ENCODE measurements at places on chromosomes 6 and 20.

DNA sequence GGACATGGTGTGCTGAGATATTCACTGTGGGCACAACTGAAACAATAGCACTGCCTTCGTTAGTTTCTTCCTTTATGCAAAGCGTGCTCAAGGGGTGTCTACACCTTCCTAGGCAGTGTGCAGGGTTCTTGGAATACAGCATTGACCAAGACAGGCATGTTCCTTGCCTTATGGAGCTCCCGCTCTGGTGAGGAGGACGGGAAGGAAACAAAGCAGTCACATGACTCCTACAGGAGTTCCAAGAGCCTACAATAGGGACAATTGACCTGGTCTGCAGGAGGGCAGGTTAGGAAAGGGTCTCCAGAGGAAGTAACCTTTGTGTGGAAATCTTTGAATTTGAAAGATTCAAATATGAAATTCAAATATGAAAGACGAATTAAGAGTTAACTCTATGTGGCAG lies 25.8 kb upstream of the SIRPB2 start:
- DNase-seq = no peak

DNA sequence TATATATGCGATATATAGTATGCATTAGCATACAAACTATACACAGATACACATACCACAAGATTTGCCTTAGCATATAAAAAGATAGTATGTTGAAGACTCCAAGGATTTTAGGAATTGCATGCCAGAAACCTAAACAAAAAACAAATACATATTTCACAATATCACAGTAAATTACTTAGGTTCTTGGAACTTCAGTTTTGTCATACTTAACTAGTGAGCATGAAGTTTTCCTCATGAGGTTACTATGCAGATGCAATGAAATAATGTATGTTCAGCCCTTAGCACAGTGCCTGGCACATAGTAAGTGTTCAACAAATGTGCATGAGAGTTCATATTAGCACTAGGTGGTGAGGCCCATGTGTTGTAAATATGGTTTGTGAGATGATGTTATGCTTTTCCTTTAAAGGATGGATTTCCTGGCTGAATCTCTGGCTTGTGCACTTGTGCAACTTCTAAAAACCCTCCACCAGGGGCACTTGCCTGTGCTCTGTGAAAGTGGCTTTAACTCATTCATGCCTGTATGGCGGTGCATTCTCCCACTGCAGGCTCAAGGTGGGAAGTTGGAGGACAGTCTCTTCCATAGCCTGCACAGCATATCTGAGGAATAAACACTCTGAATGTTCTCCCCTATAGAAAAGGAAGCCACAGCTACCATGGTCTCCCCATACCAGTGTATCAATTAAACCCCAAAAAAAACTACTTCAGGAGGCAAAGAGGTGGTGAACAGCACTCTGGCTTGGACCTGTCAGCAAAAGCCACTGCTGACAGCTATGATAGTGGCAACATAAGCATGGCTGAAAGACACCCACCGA lies 624.1 kb upstream of the CDH4 start:
- DNase-seq = peak; percentile 13

GRCh38 chr6:158803733-158804143 lies 15.4 kb downstream of the EZR start:
- peak; percentile 59 for DNase-seq

- no peak for DNase-seq
Measured at GRCh38 chr6:168148231-168148849, 69.3 kb upstream of the FRMD1 start.

GRCh38 chr6:104711371-104711770 lies 148.3 kb downstream of the HACE1 start:
- no peak for DNase-seq

- peak; percentile 88 for DNase-seq
Measured at GRCh38 chr6:11601776-11602605, 64.4 kb downstream of the TMEM170B start.

- no peak for DNase-seq
Measured at GRCh38 chr20:31473331-31474096, 1.4 kb downstream of the DEFB124 start.

DNA sequence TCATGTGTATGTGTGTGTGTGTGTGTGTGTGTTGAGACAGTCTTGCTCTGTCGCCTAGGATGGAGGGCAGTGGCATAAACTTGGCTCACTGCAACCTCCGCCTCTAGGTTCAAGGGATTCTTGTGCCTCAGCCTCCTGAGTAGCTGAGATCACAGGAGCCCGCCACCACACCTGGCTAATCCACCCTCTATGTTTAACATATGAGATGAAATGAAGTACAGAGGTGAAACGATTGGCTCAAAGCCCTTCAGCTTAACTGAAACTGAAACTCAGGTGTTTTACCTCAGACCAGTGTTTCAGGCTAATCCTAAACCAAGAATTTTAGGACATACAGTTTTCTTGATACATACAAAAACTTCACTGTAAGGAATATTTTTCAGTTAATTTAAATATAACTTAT lies 167.3 kb downstream of the KCNQ5 start:
- no peak for DNase-seq

Data from ELF-1 (cell line).